ENCODE measurements at places on chromosomes 7 and 10.

DNA sequence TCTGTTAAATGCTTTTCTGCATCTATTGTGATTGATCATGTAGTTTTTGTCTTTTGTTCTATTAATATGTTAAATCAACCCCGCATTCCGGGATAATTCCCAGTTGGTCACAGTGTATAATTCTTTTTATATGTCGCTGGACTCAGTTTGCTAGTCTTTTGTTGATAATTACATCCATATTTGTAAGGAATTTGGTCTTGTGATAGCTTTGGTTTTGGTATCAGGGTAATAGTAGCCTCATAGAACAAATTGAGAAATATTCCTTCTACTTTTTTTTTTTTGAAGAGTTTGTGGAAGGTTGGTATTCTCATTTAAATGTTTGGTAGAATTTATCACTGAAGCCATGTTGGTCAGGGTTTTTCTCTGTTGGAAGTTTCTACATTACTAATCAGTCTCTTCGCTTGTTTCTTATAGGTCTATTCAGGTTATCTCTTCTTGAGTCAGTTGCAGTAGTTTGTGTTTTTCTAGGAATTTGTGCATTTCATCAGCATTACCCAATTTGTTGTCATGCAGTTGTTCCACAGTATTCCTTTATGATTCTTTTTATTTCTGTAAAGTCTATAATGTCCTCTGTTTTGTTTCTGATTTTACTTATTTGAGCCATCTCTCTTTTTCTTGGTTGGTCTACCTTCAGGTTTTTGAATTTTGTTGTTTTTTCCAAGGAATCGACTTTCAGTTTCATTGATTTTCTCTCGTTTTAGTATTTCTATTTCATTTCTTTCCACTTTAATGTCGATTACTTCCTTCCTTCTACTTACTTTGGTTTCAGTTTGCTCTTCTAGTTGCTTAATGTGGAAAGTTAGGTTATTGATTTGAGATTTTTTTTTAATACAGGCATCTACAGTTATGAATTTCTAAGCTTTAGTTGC lies 64.6 kb upstream of the GJD4 start:
- DNase-seq, result peak; percentile 38

- no peak for DNase-seq
Observed at GRCh38 chr7:147567043-147567442, 1023.5 kb upstream of the C7orf33 start.

DNA sequence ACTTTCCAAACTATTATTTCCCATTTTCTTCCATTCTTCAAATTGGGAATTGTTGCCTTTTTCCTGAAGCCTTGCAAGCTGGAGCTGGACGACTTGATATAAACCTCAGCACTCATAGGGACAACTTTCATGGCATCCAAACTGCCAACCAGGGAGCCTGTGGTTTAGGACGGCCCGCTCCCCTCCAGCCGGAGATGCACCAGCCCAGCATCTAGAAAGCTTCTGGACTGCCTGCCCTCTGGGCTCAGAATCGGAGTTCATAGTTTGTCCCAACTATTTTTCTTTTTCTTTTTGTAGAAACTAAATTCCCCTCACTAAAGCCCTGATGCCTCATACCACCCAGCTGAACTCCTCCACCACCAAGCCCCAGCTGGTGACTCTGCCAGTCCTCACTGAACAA lies 200.3 kb downstream of the DNAJB6 start:
- DNase-seq, result no peak

- DNase-seq, result no peak
Observed at GRCh38 chr7:94425546-94425945, 30.9 kb downstream of the COL1A2 start.

- no peak for DNase-seq
Observed at GRCh38 chr10:94706089-94706488, 22.6 kb downstream of the CYP2C18 start.

- DNase-seq, result no peak
Observed at GRCh38 chr7:37068038-37068437, 343.7 kb upstream of the AOAH start.

- no peak for DNase-seq
Observed at GRCh38 chr10:132476146-132477065, 61.2 kb upstream of the INPP5A start.

- DNase-seq, result peak; percentile 19
Observed at GRCh38 chr7:55366461-55367070, 1.4 kb downstream of the LANCL2 start.

GRCh38 chr7:106543221-106543757 lies 117.7 kb downstream of the CCDC71L start:
- no peak for DNase-seq

- DNase-seq, result no peak
Observed at GRCh38 chr7:13988731-13989125, 738 bp downstream of the ETV1 start.

- DNase-seq, result no peak
Observed at GRCh38 chr10:13681095-13681494, 94.3 kb downstream of the PRPF18 start.

- no peak for DNase-seq
Observed at GRCh38 chr10:132850896-132851295, 64.9 kb upstream of the NKX6-2 start.

All from activated CD4-positive, alpha-beta T cell treated with anti-CD3 and anti-CD28 coated beads, Interleukin-2, Interleukin-4, amounts not matched to agents 100 ng/mL and 50 ng/mL, durations not matched to agents 16 hours and 8 hours (primary cell).